ENCODE measurements at places on chromosomes 6 and 20.

DNA sequence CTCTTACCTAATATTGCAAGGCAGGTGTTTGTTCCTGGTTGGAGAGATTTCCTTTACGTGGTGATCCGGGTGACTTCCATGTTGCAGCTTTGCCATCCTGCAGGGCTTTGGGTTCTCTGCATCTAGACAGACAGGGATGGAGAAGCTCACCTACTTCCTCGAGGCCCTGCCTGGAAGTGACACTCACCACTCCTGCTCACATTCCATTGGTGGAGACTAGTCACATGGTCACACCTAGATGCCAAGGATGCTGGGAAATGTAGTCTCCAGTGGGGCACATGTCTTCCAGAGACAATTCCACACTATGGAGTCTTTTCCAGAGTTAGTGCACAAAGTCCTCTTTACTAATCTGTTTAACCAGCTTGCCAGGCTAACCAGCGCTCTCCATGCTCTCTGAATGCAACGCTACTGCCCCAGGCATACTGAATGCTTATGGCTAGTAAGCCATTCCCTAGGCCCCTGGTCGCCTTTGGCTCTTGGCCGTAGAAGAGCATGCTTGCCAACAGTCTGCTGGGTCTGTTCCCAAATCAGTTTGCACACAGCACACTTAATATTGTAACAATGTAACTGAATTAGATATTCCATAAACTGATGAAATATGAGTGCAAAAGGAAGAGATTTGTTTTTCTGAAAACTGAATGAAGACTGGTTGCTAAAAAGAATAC is 6.7 kb upstream of the KCNK15 start:
- H3K4me1 ChIP-seq = peaks cover 21% of the 10 kb centered on the region
- H3K27me3 ChIP-seq = peaks cover 10% of the 10 kb centered on the region
- peaks cover 10% of the 10 kb centered on the region for H3K36me3 ChIP-seq
- DNase-seq = peak; percentile 62

GRCh38 chr6:109891924-109892323 is 86.2 kb upstream of the GPR6 start:
- no peak overlapping the region for H3K4me3 ChIP-seq
- no peaks in the 10 kb centered on the region for H3K4me1 ChIP-seq
- H3K27me3 ChIP-seq = peaks cover 2% of the 10 kb centered on the region

DNA sequence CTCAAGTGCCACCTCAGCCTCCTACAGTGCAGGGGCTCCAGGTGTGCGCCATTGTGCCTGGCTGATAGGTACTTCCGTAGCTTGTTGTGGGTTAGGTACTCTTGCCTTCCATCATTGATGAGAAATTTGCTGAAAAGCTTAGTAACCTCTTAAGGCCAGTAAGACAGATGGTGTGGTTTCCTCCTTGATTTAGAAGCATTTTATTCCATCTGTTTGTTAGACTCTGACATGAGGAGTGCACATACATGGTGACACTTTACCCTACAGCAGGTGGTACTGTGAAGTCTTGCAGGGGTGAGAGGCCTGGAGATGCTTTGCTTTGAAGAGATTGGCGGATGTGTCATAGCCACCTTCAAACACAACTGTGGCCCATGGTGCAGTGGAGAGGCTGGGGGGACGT is 14.8 kb upstream of the MTG2 start:
- no peak overlapping the region for H3K27ac ChIP-seq
- peaks cover 10% of the 10 kb centered on the region for H3K36me3 ChIP-seq
- no peaks in the 10 kb centered on the region for H3K27me3 ChIP-seq
- no peak for DNase-seq
- no peaks in the 10 kb centered on the region for H3K4me1 ChIP-seq

GRCh38 chr6:142863981-142864380 is 81.0 kb downstream of the HIVEP2 start:
- peaks cover 50% of the 10 kb centered on the region for H3K4me1 ChIP-seq
- DNase-seq = no peak
- peaks cover 7% of the 10 kb centered on the region for H3K36me3 ChIP-seq
- no peak overlapping the region for H3K4me3 ChIP-seq
- H3K27ac ChIP-seq = no peak overlapping the region
- H3K27me3 ChIP-seq = no peaks in the 10 kb centered on the region

DNA sequence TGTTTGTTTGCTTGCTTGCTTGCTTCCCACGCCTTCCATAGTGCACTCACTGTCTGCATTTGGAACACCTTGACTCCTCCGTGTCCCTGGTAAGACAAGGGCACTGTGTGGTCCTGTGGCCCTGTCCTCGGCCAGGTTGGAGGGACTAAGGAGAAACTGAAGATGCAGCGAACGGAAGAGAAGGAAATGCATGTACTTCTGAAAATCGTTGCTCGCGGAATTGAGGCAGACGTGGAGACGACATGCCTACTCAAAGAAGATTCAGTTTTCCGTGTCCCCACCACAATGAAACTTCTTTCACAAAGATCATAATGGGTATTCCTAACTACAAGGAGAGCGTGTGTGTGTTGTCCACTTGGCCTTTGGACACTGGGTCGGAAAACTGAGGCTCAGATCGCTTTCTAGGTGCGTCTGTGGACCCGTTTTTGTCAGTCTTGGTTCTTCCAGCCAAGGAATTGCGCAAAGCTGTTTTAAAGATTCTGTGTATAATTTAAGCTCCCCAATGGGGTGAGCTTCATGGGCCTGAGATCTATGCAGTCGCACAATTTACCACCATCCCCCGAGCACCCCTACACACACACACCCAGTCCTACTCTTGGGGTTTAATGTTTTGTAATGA is 120.4 kb upstream of the ZNF184 start:
- H3K36me3 ChIP-seq = peaks cover 3% of the 10 kb centered on the region
- DNase-seq = no peak
- no peaks in the 10 kb centered on the region for H3K4me1 ChIP-seq
- H3K27ac ChIP-seq = no peak overlapping the region
- peaks cover 24% of the 10 kb centered on the region for H3K27me3 ChIP-seq
- no peak overlapping the region for H3K4me3 ChIP-seq

- H3K27me3 ChIP-seq = no peaks in the 10 kb centered on the region
- H3K36me3 ChIP-seq = peaks cover 48% of the 10 kb centered on the region
- no peak for DNase-seq
- no peak overlapping the region for H3K27ac ChIP-seq
- no peak overlapping the region for H3K4me3 ChIP-seq
Measured at GRCh38 chr6:35833536-35833935, 28.4 kb downstream of the LHFPL5 start.

DNA sequence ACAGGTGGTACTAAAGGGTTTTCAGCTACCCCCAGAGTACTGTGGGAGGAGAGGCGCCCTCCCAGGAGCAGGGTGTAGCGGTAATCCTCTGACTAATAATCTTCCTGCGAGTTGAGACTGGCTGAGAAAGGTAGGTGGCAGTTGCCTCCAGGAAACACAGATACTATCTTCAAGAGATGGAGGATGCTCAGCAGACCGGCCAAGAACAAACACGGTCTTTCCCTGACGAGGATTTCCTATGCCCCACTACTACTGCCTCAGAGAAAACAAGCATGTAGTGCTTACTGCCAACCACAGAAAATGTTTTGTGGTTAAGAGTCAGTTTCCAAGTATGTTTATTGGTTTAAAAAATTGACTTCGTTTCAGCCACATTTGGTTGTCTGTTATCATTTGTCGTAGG is 26.8 kb downstream of the C6orf89 start:
- peaks cover 60% of the 10 kb centered on the region for H3K4me1 ChIP-seq
- H3K4me3 ChIP-seq = peak overlapping the region; percentile 68
- H3K27ac ChIP-seq = peak overlapping the region; percentile 90
- H3K36me3 ChIP-seq = peaks cover 57% of the 10 kb centered on the region

- H3K27ac ChIP-seq = no peak overlapping the region
- no peaks in the 10 kb centered on the region for H3K4me1 ChIP-seq
- no peak overlapping the region for H3K4me3 ChIP-seq
- DNase-seq = no peak
Measured at GRCh38 chr6:117311310-117311709, 46.0 kb downstream of the VGLL2 start.

GRCh38 chr6:64330694-64331307 is 695.2 kb downstream of the PHF3 start:
- H3K27me3 ChIP-seq = no peaks in the 10 kb centered on the region
- H3K36me3 ChIP-seq = no peaks in the 10 kb centered on the region
- H3K27ac ChIP-seq = no peak overlapping the region
- no peaks in the 10 kb centered on the region for H3K4me1 ChIP-seq

DNA sequence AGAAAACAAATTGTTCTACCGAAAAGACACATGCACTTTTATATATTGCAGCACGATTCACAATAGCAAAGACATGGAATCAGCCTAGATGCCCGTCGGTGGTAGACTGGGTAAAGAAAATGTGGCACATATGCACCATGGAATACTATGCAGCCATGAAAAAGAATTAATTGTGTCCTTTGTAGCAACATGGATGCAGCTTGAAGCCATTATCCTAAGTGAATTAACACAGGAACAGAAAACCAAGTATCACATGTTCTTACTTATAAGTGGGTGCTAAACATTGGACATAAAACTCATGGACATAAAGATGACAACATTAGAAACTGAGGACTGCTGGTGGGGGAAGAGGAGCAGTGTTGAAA is 32.4 kb downstream of the RALGAPB start:
- no peak for DNase-seq
- no peaks in the 10 kb centered on the region for H3K27me3 ChIP-seq
- no peaks in the 10 kb centered on the region for H3K4me1 ChIP-seq
- H3K4me3 ChIP-seq = no peak overlapping the region
- no peak overlapping the region for H3K27ac ChIP-seq

- no peak overlapping the region for H3K4me3 ChIP-seq
- H3K27ac ChIP-seq = no peak overlapping the region
- no peaks in the 10 kb centered on the region for H3K27me3 ChIP-seq
- no peaks in the 10 kb centered on the region for H3K4me1 ChIP-seq
- H3K36me3 ChIP-seq = no peaks in the 10 kb centered on the region
- DNase-seq = no peak
Measured at GRCh38 chr20:11207749-11208502, 534.1 kb upstream of the JAG1 start.

DNA sequence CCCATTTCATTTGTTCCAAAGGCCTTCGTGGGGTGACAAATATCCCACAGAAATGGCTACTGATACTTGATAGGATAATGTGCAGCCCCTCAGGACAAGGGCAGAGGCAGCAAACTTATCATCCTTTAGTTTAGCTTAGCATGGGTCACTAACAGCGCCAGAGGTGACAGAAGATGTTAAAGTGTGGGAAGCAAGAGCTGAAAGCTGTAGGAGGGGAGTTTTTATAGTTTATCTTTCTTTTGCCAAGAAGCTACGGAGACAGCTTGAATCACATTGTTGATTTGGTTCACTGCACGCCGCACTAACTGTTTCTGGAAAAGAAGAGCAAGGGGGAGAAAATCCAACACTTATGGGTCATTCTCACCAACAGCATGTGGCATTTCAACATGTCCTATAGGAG is 773.9 kb upstream of the MMS22L start:
- H3K27me3 ChIP-seq = no peaks in the 10 kb centered on the region
- H3K4me3 ChIP-seq = no peak overlapping the region
- no peak for DNase-seq

GRCh38 chr6:159790956-159791598 is 810 bp downstream of the MRPL18 start:
- DNase-seq = no peak
- peaks cover 51% of the 10 kb centered on the region for H3K4me1 ChIP-seq
- H3K27ac ChIP-seq = peak overlapping the region; percentile 98
- H3K36me3 ChIP-seq = peaks cover 70% of the 10 kb centered on the region

DNA sequence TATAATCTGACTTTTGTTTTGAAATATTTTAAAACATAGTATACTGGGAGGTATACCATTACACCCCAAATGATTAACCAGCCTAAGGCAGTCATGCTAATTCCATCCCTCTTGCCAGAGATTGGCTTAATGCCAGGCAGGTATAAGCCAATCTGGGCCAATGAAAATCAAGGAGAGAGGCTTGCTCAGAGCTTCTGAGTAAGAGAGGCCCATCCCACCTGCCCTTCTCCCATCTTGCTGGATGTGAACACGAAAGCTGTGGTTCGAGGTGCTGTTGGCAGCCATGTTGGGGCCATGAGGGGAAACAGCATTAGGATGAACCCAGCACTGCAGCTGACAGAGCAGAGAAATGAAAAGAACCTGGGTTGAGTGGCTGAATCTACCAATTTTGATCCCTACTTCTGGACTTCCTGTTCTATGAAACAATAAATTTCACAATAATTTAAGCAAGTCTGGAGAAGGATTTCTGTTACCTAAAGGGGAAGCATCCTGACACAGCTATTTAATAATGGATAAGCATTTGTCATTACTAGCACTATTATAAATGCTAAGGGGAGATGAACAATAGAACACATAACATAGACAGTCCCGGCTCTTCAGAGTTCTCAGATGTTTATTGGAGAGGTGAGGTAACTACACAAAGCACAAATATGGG is 152.3 kb downstream of the CDC5L start:
- no peak overlapping the region for H3K27ac ChIP-seq
- peaks cover 6% of the 10 kb centered on the region for H3K27me3 ChIP-seq
- no peaks in the 10 kb centered on the region for H3K36me3 ChIP-seq
- no peaks in the 10 kb centered on the region for H3K4me1 ChIP-seq
- H3K4me3 ChIP-seq = no peak overlapping the region

DNA sequence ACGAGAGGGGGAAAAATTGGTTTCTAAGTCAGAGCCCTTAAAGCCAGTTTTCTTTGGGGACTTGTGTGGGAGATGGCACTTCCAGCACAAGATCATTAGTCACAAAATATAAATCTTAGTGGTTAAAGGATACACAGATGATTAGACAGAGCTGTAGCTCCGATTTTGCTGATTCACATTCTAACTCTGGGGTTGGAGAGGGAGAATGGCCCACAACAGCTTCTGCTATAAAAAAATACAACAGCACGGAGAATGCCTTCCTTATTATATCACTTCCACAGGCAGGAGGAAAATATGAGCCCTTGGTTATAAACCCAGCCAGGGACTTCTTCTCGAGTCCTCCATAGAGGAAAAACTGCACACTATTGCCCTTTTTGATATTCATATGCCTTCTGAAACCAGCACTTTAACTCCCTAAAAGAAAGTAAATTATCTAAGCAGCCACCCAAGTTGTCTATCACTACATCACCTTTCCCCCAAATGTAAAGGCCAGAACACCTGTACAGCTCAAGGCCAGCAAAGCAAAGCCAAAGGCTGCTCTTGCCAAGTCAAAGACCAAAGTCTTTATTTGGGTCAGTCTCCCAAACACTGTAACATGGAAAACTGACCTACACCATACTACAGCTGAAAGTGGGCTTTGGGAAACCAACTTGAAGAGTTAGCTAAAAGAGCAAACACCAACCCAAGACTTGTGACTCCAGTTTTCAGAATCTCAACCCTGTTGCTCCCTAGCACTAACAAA is 10.4 kb downstream of the MRPL14 start:
- H3K4me3 ChIP-seq = no peak overlapping the region
- peaks cover 25% of the 10 kb centered on the region for H3K4me1 ChIP-seq
- no peaks in the 10 kb centered on the region for H3K27me3 ChIP-seq

Measured in activated CD4-positive, alpha-beta memory T cell treated with anti-CD3 and anti-CD28 coated beads, Interleukin-2, amount 10 ng/mL, durations not matched to agents 7 days and 5 days (primary cell).